ENCODE measurements at places on chromosomes 7 and 10.

- no peak for DNase-seq
These were observed 6.9 kb upstream of the AOC1 start for GRCh38 chr7:150845421-150845861.

DNA sequence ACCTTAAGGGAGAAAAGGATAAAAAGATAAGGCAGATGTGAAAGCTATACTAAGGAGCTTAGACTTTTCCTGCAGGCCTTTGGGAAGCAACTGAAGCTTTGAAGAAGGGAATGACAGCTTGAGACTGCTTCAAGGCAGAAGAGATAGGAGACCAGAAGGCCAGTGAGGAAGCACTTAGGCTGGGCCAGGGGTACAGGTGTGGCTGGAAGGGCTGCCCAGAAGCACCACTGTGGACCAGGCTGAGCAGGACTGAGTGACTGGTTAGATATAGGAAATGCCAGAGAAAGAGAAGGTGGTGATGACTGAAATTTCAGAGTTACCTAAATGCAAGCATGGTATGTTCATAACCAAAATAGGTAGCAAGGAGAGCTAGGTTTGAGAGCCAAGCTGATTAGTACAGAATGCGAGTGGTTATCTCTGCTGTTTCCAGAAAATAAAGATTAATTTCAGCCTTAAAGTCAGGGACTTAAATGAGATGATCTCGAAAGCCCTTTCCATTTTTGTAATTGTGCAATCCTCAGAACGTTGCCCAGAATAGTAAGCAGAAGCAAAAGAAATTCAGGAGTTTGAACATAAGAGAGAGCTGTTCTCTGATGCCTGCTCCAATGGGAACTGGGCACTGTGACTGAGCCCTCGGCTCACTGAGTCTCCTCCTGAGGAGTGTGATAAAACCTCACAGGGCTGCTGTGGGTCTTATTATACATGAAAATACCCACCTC lies 54.9 kb downstream of the MET start:
- DNase-seq, result no peak

DNA sequence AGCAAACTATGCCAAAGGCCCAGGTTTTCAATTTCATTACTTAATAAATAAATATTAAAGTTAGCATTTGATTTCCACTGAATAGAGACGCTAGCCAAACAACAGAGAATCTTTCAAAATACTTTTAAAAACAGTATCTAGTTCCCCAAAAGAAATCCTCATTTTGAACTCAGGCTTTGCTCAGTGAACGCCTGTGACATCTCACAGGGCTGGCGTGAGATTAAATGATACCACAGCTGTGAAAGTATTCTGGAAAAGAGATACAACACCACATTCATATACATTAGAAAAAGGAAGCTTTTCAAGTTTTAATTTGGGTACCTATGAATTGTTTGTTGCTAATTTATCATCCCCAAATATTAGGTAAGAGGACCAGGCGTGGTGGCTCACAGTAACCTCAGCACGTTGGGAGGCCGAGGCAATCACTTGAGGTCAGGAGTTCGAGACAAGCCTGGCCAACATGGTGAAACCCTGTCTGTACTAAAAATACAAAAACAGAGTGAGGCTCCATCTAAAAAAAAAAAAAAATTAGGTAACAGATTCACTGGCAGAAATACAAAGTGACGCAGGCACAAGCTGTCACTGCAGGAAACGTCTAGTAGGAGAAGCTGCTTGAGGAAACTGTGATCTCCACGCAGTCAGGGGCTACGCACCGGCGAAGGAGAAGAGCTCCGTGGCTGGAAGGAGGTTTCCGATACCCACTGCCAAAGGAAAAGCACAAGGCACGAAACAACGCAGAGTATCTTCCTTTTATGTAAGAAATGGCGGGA lies 50.0 kb downstream of the AMZ1 start:
- no peak for DNase-seq

- no peak for DNase-seq
These were observed 123.6 kb downstream of the RNF32 start for GRCh38 chr7:156764016-156764669.

DNA sequence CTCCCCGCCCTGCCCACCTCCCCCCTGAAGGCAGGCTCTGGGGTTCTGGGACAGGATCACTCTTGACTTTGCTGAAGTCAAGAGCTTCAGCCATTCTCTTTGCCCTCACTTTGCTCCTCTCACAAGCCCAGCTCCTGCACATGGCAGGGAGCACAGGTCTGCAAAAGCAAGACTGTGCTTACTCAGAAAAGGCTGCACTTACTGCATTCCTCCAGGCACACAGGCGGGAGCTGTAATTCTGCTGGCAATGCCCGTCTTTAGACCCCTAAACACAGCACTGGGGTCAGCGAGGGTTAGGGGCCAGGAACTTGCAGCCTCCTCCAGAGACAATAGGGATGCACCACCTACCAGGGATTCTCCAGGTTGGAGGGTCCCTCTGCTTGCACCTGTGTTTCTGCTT lies 523.7 kb downstream of the TCERG1L start:
- no peak for DNase-seq

- no peak for DNase-seq
These were observed 151.4 kb downstream of the PTPN20 start for GRCh38 chr10:47062441-47063200.

- DNase-seq, result no peak
These were observed 119.6 kb downstream of the ITIH5 start for GRCh38 chr10:7547206-7547605.

DNA sequence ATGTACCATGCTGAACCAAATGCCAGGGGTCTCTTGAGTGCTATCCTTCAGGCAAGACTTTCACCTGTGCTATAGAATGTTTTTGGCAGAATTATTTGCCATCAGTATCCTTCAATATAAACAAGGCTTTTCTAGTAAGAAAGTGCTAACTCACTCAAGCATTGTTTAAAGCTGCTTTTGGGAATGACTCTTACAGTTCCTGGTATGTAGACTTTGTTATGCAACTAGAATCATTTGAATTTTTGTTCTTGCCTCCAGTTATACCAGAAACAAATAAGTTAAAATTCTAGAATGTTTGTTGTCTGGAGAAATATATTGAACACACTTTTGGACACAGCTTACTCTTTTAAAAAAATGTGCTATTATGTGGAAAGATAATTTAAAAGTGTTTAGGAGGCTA lies 39.5 kb upstream of the RTKN2 start:
- DNase-seq, result no peak

DNA sequence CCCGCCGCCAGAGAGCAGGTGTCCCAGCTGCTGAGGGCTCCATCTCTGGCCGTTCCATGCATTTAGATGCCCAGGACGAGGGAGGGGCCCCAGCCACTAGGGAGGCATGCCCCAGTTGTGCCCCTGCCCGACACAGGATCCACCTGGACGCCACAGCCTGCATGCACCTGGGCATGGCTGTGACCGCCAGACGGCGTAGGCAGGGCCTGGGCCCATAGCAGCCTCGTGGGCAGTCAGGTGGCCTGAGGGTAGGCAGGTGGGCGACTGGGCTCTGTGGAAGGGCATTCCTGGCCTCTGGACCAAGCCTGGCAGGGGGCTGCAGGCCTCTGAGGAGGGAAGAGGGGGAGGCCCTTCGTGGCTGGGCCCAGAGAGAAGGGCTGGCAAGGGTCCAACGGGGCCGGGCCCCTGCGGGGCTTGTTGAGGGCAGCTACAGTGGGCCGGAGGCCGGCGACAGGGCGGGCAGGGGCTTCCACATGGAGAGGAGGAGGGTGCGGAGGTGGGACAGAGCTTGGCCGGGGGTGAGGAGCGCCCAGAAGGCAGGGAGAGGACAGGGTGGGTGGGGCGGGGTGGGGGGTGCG lies 76.0 kb upstream of the NKX6-2 start:
- no peak for DNase-seq

DNA sequence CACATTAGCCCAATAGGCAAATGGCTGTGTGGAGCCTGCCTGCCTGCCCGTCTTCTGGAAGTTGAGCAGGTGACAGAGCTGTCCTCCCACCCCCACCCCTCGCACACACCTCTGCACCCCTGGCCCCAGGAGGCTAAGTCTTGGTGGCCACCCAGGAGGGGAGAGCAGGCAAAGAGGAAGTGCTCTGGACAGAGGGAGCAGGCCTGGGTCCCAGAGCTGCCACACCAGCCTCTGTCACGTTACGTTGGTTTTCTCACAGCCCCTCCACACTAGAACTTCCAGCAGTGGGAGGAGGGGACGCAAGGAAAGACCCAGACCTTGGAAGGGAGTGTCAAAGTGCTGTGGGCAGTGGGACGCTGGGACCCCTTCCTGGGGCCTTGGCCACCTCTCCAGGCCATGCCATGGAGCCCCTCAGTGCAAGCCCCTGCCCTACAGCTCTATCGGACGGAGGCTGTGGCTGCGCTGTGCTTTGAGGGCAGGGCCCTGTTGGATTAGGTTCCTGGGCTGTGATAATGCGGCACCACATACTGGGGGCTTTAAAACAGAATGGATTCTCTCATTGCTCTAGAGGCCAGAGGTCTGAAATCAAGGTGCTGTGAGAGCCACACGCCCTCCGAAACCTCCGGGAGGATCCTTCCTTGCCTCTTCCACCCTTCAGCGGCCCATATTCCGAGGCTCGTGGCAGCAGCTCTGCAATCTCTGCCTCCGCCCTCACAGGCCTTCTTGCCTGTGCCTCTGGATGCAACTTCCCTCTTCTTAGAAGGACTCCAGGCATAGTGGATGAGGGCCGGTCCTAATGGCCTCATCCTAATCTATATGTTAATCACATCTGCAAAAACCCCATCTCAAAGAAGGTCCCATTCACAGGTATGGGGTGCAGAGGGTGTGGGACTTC lies 9.9 kb downstream of the PRKAG2 start:
- DNase-seq, result no peak

GRCh38 chr7:16065939-16066338 lies 355.4 kb downstream of the CRPPA start:
- no peak for DNase-seq

DNA sequence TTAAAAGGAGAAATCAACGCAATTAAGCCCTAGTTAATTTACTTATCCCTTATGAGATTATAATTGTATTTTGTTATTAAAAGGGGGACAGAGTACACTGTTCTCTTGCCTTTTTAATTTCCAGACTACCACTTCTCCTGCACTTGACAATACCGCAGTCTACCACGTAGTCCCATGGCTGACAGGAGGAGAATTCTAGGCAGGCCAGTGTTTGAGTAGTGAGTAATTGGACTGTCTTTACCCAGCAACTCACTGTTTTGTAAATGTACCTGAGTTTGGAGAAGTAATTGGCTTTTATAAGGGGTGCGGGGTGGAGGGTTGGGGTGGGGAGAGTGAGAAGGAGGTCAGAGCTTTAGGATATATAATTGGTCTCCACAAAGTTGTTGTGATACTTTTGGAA lies 85.4 kb downstream of the CFTR start:
- DNase-seq, result no peak

DNA sequence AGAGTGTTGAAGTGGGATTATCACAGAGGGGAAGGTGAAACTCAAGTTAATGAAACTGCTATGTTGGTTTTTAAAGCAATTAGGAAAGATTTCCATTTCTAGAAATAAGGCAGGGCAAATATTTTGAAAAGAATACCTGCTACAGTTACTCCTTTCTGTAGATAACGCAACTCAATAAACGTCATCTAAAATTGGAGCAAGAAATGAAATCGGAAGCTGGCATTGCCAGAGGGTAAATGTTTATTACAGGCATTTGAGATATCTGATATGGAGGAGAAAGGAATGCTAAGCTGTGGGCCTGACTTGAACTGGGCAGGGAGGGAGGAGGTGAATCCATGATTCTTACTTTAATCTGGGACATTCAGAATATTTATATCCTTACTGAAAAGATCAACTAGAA lies 217.0 kb upstream of the ADARB2 start:
- DNase-seq, result no peak

DNA sequence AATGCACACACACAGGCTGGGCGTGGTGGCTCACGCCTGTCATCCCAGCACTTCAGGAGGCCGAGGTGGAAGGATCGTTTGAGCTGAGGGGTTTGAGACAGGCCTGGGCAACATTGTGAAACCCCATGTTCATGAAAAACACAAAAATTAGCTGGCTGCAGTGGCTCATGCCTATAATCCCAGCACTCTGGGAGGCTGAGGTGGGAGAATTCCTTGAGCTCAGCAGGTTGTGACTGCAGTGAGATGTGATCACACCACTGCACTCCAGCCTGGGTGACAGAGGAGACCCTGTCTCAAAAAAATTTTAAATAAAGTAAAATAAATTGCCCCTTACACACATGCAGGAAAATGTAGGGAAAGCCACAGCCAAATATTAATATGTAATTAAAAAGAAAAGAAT lies 44.1 kb downstream of the RNF32 start:
- no peak for DNase-seq

GRCh38 chr7:69285854-69286253 lies 312.4 kb upstream of the AUTS2 start:
- no peak for DNase-seq

DNA sequence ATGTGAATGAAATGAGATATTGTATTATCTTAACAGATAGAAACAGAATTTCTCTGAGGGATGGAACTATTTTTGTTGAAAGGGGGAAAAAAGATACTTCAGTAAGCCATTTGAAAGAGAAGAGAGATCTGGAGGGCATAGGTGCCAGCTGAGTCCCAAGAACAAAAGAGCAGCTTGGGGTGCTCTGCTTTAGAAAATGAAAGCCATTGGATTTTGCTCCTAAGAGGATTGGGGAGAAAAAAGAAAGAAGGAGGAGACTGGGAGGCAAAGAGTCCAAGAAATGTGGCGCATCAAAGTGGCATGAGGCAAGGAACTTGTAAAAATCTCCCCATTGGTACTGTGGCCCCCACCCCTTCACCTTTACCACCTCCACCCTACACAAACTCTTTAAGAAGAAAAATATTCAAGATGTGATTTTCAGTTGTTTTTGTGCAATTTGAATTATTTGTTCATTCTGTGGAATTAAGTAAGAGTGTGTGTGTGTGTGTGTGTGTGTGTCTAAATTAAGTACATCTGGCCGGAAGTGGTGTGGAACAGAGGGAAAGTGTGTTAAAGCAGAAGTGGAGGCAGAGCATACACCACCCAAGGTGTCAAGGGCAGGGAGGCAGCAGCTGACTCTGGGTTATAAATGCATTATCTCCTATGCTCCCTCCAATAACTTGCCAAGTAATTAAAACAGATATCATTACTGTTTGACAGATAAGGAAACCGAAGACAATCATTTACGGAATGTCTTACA lies 9.9 kb upstream of the GNAI1 start:
- DNase-seq, result no peak

- no peak for DNase-seq
These were observed 178.0 kb upstream of the GLI3 start for GRCh38 chr7:42414941-42415505.

- no peak for DNase-seq
These were observed 16.0 kb upstream of the GALNTL5 start for GRCh38 chr7:151940048-151940811.

GRCh38 chr10:93063977-93064660 lies 3.5 kb downstream of the CYP26C1 start:
- DNase-seq, result no peak

DNA sequence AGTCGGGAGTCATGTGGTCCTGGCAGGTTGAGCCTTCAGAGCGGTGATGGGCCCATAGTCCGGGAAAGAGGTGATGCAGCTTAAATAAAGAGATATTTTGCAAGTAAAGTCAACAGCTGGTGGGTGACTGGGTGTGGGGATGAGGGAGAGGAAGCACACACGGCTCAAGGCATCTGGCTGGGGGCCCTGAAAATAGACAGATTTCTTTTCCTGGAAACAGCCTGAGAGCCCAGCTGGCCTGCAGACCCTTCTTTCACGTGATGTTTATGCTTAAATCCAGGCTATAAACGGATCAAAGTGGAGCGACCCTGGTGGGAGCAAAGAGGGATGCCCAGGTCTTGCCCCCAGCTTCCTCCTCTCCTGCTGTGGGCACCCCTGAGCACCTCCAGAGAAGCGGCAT lies 149.1 kb downstream of the TEX36 start:
- no peak for DNase-seq

Measured in GM12865 (cell line).